ENCODE measurements at places on chromosomes 16 and 17.

DNA sequence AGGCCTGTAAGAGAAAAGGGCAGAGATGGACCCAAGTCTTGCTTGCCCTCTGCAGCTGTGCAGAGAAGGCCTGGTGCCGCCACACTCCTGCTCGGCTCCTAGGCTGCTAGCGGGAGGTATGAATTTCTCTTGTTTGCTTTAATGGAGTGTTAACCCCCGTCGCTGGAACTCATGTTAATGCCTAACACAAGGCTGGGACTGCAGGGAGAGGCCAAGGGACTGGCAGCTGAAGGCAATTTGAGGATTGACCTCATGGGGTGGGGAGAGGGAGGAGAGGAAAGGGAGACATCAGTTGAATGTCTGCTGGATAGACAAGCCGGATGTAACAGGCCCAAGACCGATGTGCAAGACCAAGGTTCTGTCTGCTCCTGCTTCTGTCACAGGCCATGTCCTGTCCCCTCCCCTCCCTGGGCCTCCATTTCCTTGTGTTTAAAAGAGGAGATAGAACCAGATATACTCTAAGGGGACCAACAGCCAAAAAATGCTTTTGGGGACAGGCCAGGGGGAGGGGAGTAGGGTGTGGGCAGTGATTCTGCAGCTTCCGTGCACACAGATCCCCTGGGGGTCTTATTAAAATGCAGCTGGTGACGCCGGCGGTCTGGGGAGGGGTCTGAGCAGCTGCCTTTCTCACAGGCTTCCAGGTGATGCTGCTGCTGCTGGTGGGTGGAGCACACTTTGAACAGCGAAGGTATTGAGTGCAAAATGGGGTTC lies 46.7 kb upstream of the TBX2 start:
- DNase-seq: no peak

GRCh38 chr17:71522383-71522782 lies 598.4 kb upstream of the SOX9 start:
- no peak for DNase-seq

- DNase-seq: no peak
These were observed 43.4 kb downstream of the VPS53 start for GRCh38 chr17:671076-671762.

DNA sequence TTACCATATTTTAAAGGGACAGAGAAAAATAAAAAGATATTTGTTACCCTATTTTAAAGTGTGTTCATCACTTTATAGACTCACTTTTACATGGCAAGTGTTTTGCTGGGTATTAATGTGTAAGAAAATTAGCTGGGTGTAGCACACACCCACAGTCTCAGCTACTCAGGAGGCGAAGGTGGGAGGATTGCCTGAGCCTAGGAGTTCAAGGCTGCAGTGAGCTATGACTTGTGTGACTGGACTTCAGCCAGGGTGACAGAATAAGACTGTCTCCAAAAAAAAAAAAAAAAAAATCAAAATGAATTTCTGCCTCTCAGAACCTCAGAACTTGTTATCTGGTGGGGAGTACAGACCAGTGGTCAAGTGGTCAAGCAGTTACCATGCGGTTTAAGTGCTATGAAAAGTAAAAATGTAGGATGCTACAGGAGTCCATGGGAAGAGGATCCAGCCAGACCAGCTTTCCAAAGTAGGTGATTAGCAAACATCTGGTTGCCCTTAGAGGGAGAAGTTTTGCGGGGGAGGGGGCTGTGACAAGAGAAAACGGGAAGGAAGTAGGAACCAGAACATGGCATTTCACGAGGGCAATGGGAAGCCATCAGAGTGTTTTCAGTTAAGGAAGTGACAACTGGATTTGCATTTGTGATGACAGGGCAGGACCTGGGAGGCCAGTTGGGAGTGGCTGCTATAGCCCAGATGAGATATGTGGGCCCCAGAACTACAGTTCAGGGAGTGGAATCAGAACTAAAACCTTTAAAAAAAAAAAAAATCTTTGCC lies 13.9 kb downstream of the CNEP1R1 start:
- DNase-seq: no peak

DNA sequence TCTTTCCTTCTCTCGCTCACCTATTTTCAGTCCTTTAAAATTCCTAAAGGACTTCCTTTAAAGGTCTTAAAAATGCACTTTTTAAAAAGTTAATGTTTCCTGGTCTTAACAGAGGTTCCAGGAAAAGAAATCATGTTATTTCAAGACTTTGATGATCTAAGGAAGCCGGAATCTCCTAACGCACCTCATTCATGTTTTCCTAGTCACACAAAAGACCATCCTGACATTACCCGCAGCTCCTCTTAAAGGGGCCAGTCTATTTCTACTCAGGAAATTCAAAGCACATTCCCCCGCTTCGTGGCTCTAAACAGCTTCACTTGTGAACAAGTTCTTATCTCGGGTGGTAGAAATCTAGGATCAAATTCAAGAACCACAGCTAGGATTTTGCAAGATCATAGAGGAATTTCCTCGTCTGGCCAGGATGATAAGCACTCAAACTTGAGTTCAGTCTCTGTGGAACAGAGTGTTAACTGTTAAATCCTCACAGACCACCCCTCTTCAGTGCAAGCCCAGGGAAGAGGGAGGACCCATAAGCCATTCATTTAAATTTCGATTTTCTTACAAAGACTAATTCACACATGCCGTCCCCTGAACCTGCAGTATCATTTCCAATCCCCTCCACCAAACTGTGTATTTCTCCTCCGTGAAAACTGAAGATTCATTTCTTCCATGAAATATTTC lies 137.1 kb upstream of the AXIN2 start:
- DNase-seq: no peak

- DNase-seq: no peak
These were observed 1496.7 kb downstream of the CDH11 start for GRCh38 chr16:63625126-63625525.

- DNase-seq: no peak
These were observed 84.5 kb downstream of the WNT3 start for GRCh38 chr17:46733837-46734475.

DNA sequence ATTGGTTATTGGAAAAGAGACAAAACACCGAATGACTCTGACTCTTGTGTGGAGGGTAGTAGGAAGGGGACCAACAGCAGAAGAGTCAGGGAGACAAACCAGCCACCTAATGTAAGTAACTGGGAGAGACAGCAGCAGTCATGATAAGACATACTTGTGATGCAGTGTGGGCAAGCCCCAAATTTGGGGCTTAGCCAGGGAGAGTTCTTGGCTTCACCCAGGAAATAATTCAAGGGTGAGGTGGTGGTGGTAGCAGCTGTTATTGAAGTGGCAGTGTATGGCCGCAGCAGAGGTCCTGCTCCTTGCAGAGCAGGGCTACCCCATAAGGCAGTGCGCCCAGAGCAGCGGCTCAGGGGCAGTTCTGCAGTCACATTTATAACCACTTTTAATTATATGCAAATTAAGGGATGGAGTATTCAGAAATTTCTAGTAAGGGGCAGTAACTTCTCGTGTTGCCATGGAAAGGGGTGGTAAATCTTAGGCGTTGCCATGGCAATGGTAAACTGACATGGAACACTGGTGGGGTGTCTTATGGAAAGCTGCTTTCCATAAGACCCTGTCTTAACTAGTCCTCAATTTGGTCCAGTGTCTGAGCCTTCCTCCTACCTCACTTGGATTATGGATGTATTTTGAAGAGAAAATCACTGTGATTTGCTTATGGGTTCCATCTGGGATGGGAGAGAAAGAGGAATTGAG lies 317.1 kb downstream of the PHKB start:
- DNase-seq: no peak

- no peak for DNase-seq
These were observed 5.7 kb upstream of the LPO start for GRCh38 chr17:58232707-58233156.

- no peak for DNase-seq
These were observed 60.6 kb upstream of the DNAH17 start for GRCh38 chr17:78637643-78638420.

DNA sequence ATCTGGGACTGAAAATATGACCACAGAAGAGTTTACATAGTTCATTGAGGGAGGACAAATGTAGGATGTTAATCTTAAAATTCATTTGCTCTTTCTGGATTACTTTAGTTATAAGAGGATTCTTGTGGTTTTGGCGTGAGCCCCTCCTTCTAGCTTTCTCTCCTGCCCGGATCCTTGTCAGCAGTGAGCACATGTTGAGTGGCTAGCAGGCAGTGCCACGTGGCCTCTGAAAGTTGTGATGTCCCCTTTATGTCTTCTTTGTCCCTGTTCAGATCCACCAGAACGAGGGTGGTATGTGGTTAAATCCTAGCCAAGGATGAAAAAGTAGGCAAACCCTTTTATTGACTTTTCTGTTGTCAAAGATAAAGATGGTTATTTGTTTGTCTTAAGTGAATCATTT lies 83.8 kb downstream of the GNAO1 start:
- no peak for DNase-seq

DNA sequence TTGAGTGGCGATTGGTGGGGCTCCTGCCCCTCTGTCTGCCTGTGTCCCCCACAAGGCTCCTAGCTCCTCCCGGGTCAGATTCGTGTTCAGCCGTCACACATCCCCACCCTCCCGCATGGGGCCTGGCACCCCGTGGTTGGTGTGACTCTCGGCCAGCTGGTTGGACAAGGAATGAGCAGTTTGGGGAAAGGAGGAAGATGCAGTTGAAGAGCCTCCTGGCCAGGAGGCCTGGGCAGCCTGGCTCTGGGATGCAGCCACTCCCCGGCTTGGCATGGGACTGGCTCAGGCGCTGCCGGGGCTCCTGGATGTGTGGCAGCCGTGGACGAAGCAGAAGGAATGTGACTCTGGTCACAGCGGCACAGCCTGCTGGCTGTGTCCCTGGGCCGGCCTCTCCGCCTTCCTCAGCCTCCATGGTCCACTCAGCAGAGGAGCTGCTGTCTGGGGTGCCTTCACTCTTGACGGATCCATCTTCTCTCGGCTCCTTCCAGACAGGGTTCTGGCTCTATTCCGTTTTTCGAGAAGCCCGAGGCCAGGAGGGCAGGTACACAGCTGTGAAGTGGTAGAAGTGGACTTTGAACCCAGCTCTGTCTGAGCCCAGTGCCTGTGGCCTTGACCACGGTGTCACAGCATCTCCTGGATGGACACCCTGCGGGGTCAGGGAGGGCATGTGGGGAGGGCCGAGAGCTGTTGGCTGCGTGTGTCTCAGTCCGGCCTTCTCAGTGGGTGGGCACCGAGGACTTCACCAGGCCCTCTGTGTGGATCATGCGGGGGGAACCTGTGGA lies 2.1 kb downstream of the TRAF7 start:
- DNase-seq: no peak

DNA sequence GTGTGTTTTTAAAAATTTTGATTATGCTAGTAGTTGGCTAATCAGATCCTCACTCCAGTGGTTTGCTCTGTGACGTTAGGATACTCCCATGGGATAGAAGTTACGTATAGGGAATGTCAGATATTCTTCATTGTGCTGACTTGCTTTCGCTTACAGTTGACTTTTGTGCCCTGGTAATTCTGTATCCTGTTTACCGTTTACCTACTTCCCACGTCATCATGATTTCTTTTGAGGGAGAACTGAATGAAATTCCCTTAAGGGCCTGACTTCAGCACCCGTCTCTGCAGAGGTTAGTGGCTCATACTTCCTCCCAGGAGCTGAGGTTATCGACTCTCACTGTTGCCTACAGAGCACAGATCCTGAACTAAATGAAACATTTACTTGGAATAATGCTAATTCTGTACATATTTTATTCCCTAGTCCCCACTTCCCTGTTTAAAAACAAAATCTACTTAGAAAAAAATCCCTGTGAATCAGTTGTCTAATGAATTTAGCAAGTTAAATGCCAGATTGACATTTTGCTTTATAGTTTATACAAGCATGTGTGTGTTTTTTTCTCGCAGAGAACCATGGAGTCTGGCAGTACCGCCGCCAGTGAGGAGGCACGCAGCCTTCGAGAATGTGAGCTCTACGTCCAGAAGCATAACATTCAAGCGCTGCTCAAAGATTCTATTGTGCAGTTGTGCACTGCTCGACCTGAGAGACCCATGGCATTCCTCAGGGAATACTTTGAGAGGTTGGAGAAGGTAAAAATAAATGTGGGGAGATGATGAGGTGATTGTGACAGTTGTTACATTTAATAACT lies 2.8 kb downstream of the PRKAR1A start:
- no peak for DNase-seq

GRCh38 chr17:67281053-67281452 lies 36.1 kb upstream of the HELZ start:
- DNase-seq: no peak

DNA sequence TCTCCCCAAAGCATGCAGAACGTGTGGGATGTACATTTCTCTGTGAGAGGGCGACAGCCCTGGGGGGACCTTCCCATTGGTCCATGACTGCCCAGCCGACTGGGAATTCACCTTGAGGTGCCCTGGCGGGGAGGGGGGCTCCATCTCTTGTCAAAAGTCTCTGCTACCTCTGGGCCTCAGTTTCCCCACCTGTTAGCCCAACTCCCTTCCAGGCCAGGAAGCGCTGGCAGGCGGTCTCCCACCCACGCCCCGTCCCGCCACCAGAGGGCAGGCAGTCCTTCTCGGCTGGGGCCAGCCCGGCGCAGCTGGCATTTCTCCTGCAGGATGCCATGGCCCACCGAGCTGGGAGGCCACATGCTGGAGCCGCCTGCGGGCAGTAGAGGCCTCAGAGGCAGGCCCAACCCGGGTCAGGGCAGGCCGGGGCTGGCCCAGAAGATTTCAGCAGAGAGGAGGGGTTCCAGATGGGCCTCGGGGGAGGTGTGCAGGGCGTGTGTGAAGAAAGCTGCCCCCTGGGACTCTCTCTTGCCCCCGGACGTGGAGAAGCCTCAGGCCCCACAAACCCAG lies 16.6 kb downstream of the CD7 start:
- peak; percentile 64 for DNase-seq

DNA sequence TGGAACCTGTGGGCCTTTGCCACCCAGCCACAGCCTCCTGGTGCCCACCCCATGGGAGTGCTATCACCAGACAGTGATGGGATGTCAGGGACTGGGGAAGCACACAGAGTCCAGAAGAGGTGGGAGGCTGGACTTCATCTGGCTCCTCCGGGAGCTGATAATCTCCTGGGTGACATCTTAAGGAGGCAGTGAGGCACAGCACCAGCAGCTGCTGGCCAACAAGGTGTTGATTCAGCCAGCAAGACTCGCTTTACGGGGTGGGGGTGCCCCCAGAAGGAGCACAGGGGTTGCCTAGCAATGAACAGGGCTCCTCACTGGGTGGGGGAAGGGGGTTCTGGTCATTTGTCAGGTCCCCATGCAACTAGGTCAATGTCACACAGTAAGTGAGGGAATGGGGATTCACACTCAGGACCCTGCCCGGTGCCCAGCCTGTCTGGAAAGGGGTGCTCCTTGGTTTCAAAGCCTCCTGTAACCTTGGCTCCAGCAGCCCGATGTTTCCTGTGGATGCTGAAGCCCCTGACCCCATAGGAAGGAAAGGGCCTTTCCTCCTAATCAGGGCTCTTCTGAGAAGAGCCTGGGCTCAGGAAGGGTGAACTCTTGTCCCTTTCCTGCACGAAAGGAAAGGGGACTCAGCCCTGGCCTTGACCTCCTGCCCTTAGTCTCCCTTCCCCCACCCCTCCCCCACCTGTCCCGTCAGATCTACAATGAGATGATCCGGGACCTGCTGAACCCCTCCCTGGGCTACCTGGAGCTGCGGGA lies 17.7 kb downstream of the KIF19 start:
- no peak for DNase-seq

All from T-helper 2 cell (primary cell).